ENCODE measurements at places on chromosomes 16 and 17.

DNA sequence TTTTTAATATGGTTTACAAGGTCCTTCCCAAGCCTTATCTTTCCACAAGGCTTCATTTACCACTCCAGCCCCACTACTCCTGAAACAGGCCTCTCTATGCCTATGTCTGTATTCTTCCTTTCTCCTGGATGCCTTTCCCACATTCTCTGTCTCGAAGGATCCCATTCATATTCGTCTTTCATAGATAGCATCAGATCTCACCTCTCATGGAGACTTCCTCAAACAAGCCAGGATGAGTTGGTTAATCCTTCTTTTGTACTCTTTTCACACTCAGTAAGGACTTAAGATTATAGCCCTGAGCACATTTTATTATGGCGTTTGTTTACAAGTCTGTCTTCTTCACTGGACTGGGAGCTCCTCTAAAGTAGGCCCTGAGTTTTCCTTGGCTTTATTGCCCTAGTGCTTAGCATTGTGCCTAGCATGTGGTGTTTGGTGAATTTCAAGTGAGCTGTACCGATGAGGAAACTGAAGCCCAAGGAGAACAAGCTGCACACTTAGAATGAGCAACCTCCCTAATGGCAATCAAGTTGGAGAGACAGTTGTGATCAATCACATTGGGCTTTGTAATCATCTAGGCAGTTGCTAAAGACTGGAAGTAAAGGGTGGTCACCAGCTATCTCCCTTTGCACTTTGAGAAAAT is 10.0 kb upstream of the TBX4 start:
- no peak for DNase-seq

GRCh38 chr16:9372934-9373890 is 281.8 kb downstream of the HAPSTR1 start:
- DNase-seq, result no peak

DNA sequence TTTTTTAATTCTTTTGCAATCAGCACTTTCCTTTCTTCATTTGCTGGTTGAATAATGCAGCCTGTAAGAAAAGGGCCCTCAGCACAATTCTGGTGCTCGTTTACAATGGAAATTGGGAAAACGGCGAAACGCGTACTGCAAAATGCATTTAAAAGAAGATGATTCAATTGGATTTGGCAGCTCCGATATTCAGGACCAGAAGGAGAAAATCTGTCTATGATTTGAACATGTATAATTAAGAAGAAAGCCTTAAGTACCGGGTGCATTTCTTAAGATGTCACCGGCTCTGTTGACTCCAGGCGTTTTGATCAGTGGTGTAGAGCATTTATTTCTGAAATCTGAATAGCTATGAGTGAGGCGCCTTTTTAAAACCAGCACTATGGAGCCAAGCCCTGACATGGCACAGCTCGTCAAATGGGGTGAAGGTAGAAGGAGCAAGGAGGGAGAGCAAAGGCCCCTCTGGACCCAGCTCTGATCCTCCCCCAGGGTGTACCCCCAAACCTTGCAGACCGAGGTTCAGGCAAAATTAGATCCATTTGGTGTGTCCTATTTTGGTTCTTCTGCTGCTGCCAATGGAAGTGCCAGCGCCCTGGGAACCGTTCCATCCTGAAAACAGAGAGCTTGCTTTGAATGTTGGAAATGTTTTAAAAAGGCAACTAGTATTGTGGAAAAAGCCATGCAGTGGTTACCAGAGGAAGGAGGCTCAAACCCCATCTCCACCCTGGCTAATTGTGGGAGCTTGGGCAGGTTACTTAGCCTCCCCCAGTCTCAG is 161.4 kb upstream of the RPL38 start:
- DNase-seq, result no peak

- no peak for DNase-seq
Measured at GRCh38 chr17:36008998-36009665, 7.8 kb upstream of the CCL15 start.

- DNase-seq, result no peak
Measured at GRCh38 chr17:31266042-31266441, 31.0 kb downstream of the OMG start.

DNA sequence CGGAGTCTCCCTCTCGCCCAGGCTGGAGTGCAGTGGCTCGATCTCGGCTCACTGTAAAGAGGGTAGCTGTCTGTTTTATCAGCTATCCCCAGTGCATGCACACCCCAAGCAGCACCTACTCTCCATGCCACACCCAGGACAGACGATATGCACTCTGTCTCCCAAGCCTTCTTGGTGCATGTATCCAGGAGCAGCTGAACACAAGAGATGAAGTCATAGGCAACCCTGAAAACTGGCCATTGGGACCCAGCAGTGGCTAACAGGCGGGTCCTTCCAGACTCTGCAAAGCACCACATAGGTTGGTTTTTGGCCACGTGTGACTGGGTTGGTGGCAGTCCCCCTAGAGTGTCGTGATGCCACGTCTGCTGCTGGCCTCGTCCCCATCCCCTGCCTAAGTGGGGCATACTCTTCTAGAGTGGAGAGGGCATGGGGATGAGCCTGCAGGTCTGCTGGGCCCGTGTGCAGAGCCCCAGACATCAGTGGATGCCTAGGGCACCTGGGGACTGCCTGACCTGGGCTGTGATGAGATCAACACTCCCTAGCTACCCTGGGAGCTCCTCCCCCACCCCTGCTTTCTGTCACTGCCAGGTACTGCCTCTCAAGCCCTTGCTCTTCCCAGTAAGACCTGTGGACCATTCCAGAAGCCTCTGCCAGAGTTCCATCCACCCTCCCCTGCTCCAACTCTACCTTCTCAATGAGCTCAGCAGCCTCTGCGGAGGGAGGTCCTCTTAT is 9.3 kb downstream of the PDE6G start:
- DNase-seq, result no peak

DNA sequence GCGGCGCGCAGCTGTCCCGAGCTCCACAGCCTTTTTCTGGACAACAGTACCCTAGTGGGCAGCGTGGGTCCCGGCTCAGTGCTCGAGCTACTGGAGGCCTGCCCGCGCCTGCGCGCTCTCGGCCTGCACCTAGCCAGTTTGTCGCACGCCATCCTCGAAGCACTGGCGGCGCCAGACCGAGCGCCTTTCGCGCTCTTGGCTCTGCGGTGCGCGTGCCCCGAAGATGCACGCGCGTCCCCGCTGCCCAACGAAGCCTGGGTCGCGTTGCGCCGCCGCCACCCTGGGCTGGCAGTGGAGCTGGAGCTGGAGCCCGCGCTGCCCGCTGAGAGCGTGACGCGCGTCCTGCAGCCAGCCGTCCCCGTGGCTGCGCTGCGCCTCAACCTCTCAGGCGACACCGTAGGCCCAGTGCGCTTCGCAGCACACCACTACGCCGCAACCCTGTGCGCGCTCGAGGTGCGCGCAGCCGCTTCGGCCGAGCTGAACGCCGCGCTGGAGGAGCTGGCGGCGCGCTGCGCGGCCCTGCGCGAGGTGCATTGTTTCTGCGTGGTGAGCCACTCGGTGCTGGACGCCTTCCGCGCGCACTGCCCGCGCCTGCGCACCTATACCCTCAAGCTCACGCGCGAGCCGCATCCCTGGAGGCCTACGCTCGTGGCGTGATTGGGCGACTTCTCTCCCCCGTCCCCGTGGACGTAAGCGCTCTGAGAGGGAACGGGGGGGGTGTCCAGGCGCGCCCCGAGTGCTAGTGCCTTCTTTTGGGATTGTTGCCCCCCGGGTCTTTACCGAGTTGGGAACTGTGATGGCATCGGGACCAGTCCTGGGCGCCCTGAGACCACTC is 1.2 kb upstream of the HSF4 start:
- DNase-seq, result no peak

DNA sequence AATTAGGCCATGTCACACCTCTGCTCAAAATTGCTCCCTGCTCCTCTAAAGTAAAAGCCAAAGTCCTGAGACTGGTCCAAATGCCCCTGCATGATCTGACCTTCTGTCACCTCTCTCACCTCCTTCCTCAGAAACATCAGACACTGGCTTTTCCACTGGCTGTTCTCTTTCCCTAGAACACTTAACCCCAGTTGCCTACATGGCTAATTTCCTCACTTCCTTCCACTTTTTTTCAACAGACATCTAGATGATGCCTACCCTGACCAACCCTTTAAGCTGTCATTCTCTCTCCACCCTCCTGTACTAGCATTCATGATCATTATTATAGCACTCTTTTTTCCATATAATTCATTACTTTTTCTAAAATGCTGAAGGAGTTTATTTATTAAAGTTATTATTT is 31.0 kb downstream of the CCT6B start:
- DNase-seq, result no peak

DNA sequence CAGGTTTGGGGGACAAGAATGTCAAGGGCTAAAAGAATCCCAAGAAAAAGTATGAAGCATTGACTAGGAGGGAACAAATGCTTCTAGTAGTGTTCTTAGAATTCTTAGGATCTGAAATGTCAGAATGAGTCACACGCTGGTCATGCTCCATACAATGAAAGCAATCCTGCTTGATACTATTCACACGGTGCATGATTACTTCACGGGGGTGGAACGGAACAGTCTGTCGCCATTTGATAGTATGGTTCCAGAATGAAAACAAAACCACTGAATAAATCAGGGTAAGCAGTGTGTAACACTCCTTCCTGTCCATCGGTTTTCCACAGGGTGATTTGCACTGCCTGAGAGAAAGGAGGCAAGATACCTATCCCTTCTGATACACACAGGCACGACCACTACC is 22.9 kb upstream of the YWHAE start:
- no peak for DNase-seq

- no peak for DNase-seq
Measured at GRCh38 chr16:2822496-2822895, 5.5 kb downstream of the PRSS21 start.

GRCh38 chr16:4976611-4977145 is 18.5 kb downstream of the SEC14L5 start:
- DNase-seq, result no peak

Measured in stimulated activated CD8-positive, alpha-beta memory T cell treated with anti-CD3 and anti-CD28 coated beads, Interleukin-15, amount 100 ng/mL, for 24 hours (primary cell).